Head of caudate nucleus (tissue), 42 donors: ENCODE measurements at places on chromosomes 3 and 15.

- peak; percentile 61 for DNase-seq
Measured at GRCh38 chr3:183584246-183584913, 28.9 kb upstream of the KLHL6 start.

- peak; percentile 80 for DNase-seq
Measured at GRCh38 chr3:115239717-115240116, 92.6 kb upstream of the ZBTB20 start.

- no peak for DNase-seq
Measured at GRCh38 chr3:160403796-160404470, 4.5 kb downstream of the SMC4 start.

DNA sequence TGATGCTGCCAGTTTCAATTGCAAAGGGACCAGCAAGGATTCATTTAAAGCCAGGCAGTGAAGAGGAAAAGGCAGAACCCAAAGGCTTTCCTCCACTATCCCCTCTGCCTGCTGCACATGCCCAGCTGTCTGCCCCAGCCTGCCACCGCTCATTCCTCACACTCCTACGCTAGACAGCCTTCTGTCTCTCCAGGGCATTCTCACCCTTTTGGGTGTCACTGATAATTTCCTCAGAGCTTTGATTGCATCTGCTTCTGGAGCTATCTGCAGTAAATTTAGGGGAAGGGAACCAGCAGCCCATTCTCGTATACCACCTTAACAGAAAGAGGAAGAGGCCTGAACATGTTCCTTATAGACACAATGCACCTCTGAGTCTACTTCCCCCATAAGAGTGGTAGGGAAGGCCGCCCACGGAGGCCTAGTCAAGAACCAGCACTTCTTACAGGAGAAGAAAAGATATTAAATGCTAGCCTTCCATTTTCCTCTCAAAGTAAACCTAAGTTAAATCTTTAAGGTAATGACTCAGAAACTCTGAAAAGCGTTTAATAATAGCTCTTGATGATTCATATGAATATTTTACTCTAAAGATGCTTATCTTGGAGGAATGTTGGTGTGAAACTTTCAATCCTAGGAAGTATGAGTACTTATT lies 20.9 kb downstream of the NUDT16 start:
- DNase-seq = peak; percentile 48

DNA sequence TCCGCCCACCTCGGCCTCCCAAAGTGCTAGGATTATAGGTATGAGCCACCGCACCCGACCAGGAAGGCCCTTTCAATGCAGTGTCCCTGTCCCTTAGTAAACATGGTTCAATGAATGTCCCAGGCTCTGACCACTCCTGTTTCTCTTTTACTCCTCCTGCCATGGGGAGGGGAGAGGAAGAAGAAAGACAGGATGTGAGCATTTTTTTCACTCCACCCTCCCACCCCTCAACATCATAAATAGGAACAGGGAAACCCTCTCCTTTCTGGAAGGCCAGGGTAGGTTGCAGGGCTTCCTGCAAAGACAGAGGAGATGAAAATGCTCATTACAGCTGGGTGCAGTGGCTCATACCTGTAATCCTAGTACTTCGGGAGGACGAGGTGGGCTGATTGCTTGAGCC lies 7.5 kb upstream of the TATDN2 start:
- DNase-seq = no peak

GRCh38 chr3:146337991-146338390 lies 87.1 kb upstream of the PLSCR4 start:
- DNase-seq = no peak

- DNase-seq = no peak
Measured at GRCh38 chr15:57684491-57685151, 21.9 kb upstream of the POLR2M start.

DNA sequence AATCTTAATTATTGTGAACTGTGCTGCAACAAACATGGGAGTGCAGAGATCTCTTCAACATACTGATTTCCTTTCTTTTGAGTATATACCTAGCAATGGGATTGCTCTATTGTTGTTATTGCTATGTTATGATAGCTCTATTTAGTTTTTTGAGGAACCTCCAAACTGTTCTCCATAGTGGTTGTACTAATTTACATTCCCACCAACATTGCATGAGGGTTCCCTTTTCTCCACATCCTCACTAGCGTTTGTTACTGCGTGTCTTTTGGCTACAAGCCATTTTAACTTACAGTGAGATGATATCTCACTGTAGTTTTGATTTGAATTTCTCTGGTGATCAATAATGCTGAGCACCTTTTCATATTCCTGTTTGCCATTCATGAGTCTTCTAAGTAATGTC lies 45.5 kb upstream of the TNFSF10 start:
- no peak for DNase-seq

DNA sequence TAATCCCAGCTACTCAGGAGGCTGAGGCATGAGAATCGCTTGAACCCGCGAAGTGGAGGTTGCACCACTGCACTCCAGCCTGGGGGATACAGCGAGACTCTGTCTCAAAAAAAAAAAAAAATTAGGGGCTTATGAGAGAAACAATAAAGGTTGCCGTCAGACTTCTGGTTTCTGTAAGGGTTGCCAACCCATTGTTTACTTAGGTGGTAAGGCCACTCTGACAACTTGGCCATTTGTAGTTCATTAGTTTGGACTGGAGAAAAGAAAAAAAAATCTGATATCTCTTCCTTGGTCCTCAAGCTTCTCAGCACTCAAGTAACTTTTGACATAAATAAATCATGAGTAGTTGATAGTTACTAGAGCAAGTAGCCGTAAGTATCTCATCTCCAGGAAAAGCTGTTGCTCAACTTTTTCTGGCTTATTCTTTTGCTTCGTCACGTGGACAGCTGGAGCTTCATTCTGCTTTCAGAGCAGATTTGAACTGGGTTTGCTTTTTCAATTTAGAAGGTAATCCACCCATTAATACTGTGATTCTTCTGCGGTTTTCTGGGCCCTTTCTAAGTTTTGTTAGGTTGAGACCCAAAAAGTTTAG lies 9.4 kb downstream of the SNX1 start:
- peak; percentile 38 for DNase-seq

- DNase-seq = peak; percentile 19
Measured at GRCh38 chr3:158802409-158803268, 785 bp downstream of the MFSD1 start.

- no peak for DNase-seq
Measured at GRCh38 chr15:73872346-73872745, 1.0 kb upstream of the TBC1D21 start.

DNA sequence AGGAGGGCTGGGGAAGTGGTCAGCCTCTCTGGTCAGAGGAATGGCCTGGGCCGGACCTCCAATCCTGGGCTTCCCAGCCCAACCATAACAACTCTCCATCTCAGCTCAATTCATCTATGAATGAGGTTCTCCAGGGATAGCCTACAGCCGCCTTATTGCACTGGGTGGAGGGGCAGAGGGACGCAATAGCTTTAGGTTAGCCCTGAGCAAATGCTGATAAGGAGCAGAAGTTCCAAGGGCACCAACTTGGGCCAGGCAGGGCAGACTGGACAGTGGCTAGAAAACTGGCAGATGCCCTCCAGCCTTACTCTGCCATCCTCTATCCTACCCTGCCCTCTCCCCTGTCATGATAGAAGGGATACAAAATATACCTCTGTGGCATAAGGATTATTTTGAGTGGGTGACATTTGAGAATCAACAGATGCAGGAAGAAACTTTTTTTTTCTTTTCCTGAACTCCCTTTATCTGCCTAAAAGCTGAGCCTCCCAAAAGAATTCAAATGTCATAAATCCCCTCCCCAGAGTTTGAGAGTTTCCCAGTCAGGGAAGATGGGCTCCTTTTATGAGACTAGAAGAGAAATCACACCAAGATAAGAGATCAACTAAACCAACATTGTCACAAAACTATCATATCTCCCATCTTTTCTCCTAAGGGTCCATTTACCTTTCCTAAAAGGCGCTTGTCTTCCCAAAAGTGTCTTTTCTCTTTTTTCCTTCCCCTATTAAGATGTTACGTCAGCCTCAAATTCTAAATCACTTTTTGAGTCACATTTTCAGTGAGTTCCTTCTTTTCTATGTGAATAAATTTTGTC lies 40.4 kb upstream of the C15orf39 start:
- no peak for DNase-seq

DNA sequence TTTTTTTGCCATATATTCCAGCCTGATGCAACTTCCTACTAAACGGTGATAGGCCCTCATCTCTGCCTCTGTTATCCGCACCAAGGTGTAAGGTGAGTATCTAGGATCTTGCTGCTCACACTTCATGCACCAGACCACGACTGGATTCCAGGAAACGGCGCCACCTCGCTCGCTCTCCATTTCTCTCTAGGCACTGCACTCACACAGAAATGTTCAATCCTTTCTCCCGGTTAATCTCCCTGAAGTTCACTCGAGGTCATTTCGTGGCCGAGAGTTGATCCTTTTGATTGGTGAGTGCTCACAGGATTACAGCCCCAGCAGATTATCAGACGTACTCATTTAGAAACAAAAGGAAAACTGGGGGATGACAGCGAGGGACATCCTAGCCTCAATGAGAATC lies 28.1 kb downstream of the MCF2L2 start:
- DNase-seq = no peak

- no peak for DNase-seq
Measured at GRCh38 chr3:125684199-125684598, 88.9 kb upstream of the OSBPL11 start.

DNA sequence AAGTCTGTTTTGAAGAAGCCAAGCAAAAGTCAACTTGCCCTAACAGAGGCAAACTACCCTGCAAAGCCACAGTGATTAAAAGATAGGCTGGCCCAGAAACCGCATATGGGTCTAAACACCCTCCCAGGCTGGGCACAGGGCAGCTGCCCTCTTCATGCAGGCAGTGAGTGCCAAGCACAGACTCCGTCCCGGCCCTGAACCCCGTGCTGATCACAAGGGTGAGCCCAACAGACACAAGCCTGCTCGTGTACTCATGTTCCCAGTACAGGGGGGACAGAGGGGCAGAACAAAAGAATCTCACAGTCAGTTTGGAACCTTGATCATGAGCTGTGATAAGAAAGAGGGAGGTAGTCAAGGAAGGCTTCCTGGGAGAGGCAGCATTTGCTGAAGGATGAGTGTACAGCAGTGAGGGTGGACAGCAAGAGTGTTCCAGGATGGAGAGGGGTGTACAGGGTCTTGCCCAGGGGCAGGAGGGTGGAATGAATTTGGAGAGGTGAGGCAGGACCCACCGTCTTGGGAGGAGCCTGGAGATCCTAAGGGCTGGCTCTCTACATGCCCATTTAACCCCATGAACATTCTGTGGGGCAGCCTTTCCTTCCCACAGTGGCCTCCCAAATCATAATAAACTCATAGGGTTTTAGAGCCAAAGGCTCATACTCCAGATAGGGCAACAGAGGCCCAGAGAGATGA lies 43.2 kb upstream of the PRR23E start:
- DNase-seq = no peak

GRCh38 chr15:47746516-47746915 lies 29.2 kb downstream of the SEMA6D start:
- DNase-seq = no peak

- DNase-seq = no peak
Measured at GRCh38 chr3:11306817-11307589, 34.8 kb downstream of the ATG7 start.

GRCh38 chr15:96860741-96861140 lies 530.2 kb downstream of the NR2F2 start:
- DNase-seq = no peak

- peak; percentile 88 for DNase-seq
Measured at GRCh38 chr15:41811432-41812195, 16.3 kb upstream of the JMJD7 start.

DNA sequence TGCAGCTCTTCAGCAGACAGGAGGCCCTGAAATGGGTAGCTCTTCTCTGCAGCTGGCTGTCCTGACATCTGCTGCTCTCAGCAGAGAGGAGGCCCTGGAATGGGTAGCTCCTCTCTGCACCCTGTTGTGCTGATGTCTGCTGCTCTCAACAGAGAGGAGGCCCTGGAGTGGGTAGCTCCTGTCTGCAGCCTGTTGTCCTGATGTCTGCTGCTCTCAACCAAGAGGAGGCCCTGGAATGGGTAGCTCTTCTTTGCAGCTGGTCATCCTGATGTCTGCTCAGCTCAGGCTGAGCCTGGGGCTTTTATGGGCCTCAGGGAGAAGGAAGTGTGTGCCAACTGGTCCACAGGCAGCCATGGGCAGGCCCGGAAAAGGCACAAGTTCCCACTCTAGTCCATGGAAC lies 66.6 kb downstream of the PIK3CB start:
- DNase-seq = no peak

DNA sequence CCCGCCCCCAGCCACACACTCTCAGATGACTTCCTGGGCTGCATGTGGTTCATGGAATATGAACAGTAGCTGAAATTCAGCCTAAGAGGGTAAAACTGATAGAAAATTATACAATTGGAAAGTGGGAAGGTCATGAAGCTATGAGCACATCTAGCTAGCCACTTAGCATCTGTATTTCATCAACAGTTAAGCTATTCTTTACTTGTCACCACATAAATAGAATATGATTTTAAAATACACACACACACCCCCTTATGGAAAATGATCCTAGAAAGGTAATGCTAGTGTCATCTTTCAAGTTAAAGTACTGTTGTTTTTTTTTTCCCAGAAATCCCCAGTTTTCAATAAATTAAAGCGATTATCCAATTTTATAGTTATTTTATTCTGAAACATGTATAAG lies 3.6 kb downstream of the MAP4 start:
- DNase-seq = peak; percentile 59

- peak; percentile 46 for DNase-seq
Measured at GRCh38 chr3:119294696-119295671, 801 bp downstream of the ARHGAP31 start.

GRCh38 chr3:27659279-27660021 lies 62.7 kb downstream of the EOMES start:
- peak; percentile 25 for DNase-seq

DNA sequence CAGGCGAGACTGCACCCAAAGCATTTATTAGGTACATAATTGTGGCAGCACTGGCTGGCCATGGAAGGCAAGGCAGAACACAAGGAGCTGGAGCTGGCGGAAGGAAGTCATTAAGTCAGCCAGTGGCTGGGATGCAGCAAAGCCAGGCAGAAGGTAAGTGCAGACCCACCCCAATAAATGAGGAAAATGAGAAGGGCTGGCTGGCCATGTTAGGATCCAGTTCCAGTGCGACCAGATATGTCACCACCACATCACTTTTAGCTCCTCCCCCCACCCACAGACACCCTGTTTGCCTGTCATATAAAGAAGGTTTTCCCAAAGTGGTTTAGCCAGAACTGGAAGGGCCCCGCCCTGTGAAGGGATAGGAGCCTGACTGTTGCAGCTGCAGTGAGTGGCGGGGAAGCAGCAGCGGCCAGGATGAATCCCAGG lies at the start of gene FURIN:
Gene FURIN, plus strand, starts transcription at position 328 of the 429 bp plus-strand sequence. CDS start 7,153 bp downstream, outside the sequence.
- no peak for DNase-seq

- DNase-seq = no peak
Measured at GRCh38 chr3:120765830-120766493, 23.4 kb downstream of the GTF2E1 start.

DNA sequence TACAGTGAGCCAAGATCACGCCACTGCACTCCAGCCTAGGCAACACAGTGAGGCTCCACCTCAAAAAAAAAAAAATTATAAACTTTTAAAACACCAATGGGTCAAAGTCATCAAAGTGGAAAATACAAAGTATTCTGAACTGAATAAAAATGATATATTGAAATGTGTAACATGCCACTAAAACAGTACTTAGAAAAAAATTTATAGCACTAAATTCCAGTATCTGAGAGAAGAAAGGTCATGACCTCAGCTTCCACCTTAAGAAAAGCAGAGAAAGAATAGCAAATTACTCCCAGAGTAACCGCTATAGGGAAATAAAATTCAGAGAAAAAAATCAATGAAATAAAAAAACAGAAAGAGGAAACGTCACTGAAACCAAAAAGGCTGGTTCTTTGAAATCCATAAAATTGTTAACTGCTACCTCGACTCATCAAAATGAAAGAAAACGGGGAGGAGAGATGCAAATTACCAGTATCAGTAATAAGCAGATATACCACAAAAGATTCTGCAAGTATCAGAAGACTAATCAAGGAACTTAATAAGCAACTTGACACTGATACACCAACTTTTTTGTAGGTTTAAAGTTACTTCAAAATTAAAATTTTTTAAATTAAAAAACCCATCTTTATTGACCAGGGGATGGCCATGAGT lies 20.8 kb downstream of the ATP13A3 start:
- DNase-seq = no peak
